ENCODE measurements at places on chromosomes 12 and 14.

GRCh38 chr12:58186401-58186800 lies 245.0 kb downstream of the ATP23 start:
- DNase-seq = no peak

DNA sequence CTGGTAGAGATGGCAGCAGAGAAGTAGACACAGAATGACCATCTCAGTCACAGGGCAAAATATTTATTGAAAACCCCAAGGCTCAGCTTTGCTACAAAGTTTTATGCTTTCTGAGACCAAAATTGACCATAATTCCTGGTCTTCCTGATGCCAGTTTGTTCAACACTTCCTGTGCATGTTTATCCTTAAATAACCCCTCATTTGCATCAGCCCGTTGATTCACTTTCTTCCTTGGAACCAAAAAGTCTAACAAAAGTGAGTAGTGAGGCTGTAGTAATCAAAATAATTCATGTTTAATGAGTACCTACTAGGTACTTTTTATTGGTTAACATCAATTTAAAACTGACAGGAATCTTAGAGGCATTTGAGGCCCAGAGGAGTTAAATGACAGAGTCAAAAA lies 51.7 kb downstream of the TRHDE start:
- DNase-seq = no peak

DNA sequence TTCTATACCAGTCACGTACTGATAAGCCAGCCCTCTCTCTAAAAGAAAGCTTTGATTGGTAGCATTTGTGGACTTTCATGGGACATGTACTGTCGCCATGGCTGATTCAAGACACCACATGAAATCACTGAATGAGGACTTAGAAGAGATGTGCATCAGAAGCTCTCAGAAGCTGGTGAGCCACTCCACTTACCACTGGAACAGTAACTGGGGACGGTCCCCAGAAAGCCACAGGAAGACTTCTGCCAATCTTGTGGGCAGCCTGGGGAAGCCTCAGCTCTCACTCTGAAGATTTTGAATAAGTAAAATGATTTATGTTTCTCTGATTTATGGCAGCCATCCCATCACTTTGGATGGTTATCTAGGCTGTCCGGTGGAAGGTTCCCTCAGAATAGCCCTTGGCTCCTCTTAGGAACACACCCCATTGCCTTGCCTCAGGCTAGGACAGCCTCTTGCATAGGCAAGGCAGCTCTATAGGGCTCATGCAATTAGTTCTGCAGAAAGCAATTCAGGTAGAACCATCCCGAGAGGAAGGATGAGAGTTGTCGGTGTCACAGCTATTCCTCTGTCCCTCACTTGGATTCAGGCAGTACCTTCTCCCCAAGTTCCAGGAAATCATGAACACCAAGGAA lies 9.8 kb downstream of the DHRS1 start:
- no peak for DNase-seq

GRCh38 chr12:56980941-56981530 lies 23.6 kb upstream of the RDH16 start:
- no peak for DNase-seq

- DNase-seq = no peak
These were observed 162.2 kb downstream of the STXBP6 start for GRCh38 chr14:24887623-24888304.

DNA sequence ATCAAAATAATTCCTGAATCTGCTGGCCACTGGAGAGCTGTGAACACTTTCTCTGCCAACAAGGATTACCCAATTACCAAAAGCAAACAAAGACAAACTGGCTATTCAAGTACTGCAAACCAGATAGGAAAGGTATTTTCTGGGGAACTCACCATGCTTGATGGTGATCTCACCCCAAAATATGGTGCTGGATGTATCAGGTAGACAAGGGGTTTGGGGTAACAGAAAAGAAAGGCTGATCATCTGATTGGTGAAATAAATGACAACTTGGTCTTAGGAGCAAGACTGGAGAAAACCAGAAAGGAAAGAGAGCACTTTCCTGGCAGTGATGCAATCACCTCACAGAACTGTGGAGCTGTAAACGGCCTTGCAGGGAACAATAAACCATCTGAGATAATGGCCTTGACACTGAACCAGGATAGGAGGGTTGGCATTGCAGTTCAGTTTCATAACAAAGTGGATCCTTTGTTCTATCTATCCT lies 31.0 kb upstream of the NPFF start:
- no peak for DNase-seq

DNA sequence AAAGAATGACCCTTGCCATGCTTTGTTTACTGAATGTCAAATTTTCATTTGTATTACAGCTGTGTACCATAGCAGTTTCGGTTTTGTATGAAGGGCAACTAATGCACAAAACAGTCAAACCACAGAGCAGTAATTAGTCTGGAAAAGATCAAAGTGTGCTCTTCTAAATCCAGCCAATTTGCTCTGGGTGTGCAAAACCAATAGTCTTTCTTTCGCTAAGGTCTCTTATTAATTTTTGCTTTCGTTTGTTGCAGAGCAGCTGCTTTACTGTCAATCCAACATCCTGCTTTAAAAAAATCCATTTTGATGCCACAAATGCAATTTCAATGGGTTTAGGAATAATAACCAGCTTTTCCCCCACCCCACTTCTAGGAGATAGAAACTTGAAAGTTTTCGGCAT lies 114.2 kb downstream of the BRMS1L start:
- DNase-seq = no peak

GRCh38 chr12:127749416-127749815 lies 517.6 kb upstream of the TMEM132C start:
- DNase-seq = no peak

- DNase-seq = no peak
These were observed 33.5 kb downstream of the SLC15A4 start for GRCh38 chr12:128790221-128790620.

DNA sequence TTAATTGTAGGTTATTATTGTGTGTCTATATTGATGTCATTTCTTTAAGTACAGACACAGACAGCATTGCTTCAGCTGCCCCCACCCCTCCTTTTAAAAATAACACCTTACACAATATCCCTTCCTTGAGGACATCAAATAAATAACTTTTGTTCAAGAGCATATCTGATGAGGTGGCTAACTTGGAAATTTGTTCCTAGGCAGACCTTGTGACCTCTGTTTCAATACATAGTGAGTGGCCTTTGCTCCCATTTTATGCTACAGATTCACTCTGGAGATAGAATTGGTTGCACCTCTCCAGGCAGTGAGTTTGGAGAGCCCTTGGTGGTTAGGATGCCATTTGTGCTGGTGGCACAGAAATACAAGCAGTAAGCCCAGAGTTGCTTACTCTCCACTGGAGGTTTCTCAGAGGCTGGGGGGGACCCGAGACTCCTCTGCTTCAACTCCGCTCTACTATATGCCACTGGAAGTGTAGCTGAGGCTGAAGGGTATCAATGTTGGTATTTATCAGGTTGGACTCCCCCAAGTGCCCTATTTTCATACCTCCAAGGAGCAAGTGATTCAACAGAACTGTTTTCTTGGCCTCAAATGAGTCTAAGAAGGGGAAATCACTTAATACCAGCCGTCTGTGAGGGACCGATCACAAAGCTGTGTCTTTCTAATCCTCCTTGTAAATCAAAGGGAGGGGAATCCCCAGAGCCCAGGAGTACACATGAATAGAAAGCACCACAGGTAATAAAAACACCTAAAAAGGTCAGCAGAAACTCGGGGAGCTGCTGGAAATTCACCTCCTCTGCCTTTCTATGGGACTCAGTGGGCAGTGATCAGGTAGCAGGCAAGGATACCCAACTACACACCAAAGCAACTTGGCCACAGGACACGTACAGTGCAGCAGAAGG lies 463.1 kb downstream of the RAD51B start:
- DNase-seq = no peak

DNA sequence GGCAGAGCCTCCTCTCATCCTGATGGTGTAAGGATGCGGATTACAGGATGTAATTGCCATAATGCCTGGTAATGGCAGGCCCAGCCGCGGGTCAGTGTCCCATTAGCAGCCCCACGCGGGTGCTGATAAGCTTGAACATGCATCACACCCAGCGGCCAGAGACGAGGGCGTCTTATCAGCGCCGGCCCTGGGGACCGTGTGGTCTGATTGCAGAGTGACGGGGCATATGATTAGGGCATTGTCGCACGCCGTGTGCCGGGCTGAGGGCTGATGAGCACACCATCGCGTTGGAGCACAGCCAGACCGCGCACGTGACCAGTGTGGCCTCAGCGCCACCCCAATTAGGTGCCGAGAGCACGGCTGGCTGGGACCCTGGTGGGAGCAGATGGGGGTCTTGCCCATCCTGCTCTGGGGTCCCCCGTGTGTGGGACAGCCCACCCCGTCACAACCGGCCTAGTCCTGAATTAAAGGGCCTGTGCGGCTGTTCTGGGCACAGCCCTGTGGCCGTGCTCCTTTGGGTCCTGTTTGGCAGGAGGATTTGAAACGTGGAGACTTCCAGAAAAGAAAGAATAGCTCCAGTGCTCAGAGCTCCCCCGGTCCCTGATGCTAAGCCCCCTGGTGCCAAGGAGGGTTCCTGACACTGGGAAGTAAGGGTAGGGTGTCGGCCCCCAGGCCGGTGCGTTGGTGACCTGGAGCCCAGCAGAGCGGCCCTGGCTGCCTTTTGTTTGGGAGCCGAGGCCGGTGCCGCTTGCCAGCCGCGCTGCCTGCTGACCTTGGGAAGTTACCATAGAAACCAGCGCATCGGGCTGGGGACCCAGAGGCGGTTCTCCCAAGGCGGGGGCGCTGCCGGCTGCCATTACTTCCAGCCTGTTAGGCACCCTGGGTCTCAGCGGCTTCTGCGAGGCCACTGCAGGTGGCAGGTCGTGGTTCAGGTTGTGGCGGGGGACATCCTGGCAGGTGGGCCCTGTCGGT lies 20.7 kb downstream of the KIF26A start:
- DNase-seq = no peak

- no peak for DNase-seq
These were observed 16.3 kb upstream of the HIF1A start for GRCh38 chr14:61678975-61679374.

- no peak for DNase-seq
These were observed 2.1 kb upstream of the TUBA1A start for GRCh38 chr12:49190974-49191373.

GRCh38 chr12:42749239-42749638 lies 159.7 kb upstream of the PRICKLE1 start:
- DNase-seq = no peak
